ENCODE measurements at places on chromosomes 6 and 20.

GRCh38 chr20:49283176-49283702 lies 5.4 kb upstream of the ZNFX1 start:
- no peak for DNase-seq

GRCh38 chr6:139655783-139656705 lies 281.6 kb upstream of the CITED2 start:
- DNase-seq, result no peak

DNA sequence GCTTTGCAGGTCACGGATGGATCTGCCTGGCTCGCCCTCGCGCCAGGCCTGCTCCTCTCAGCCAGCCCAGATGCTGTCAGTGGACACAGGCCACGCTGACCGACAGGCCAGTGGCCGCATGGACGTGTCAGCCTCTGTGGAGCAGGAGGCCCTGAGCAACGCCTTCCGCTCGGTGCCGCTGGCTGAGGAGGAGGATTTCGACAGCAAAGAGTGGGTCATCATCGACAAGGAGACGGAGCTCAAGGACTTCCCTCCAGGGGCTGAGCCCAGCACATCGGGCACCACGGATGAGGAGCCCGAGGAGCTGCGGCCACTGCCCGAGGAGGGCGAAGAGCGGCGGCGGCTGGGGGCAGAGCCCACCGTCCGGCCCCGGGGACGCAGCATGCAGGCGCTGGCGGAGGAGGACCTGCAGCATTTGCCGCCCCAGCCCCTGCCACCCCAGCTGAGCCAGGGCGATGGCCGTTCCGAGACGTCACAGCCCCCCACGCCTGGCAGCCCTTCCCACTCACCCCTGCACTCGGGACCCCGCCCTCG lies 19.6 kb downstream of the TTBK1 start:
- no peak for DNase-seq

DNA sequence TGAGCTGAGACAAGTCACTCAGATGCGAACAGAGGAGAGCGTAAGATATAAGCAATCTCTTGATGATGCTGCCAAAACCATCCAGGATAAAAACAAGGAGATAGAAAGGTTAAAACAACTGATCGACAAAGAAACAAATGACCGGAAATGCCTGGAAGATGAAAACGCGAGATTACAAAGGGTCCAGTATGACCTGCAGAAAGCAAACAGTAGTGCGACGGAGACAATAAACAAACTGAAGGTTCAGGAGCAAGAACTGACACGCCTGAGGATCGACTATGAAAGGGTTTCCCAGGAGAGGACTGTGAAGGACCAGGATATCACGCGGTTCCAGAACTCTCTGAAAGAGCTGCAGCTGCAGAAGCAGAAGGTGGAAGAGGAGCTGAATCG lies 9.5 kb upstream of the SNRNP48 start:
- DNase-seq, result no peak

GRCh38 chr20:4113615-4114603 lies 98.6 kb upstream of the RNF24 start:
- DNase-seq, result no peak

DNA sequence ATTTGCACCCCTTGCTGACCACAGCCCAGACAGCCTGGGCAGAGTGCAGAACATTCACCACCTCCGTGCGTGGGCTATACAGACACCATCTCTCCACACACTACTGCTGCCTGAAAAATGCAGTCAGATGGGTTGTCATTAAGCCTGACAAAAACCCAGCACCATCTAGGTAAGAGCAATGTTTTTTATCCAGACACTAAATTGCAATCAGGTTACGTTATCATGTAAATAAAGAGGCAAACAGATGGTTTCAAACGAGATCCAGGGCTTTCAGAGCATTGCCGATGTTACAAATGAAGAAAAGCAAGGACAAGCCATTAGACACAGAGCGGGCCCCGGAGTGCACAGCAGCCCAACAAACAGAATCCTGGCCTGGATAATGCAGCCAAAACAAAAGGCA lies 269.6 kb downstream of the PKHD1 start:
- DNase-seq, result no peak

DNA sequence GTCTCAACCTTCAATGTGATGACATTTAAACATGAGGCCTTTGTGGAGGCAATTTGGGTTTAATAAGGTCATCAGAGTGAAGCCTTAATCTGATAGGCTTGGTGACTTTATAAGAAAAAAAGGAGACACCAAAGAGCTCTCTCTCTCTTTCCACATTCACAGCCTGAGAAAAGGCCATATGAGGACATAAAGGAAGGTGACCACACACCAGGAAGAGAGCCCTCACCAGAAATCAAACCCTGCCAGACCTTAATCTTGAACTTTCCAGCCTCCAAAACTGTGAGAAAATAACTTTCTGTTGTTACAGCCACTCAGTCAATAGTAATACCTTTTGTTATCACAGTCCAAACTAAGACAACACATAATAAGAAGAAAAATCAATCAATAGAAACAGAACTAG lies 47.7 kb downstream of the COL12A1 start:
- no peak for DNase-seq

- DNase-seq, result no peak
Observed at GRCh38 chr6:134584847-134585516, 267.1 kb upstream of the SGK1 start.

DNA sequence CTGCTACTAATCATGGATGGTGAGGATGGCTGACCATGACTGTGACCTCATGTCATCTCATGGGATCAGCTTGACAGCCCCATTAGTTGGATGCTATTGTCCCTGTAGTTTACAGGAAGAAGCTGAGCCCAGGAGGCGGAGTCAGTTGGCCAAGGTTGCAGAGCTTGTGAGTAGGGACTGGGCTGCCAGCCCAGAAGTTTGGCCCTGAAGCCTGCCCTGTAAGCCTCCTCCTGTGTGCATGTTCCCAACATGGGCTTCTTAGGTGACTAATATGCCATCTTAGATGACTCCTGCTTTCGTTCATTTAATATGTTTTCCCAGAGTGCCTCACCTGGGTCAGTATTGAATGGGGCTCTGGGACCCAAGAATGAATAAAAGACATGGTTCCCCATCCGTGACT lies 6.9 kb downstream of the EDN3 start:
- DNase-seq, result peak; percentile 58

GRCh38 chr20:60202046-60202445 lies 243.8 kb downstream of the CDH26 start:
- no peak for DNase-seq

- DNase-seq, result no peak
Observed at GRCh38 chr6:32110632-32111031, 1.5 kb upstream of the TNXB start.

- no peak for DNase-seq
Observed at GRCh38 chr6:43481591-43482236, 4.3 kb downstream of the TJAP1 start.

DNA sequence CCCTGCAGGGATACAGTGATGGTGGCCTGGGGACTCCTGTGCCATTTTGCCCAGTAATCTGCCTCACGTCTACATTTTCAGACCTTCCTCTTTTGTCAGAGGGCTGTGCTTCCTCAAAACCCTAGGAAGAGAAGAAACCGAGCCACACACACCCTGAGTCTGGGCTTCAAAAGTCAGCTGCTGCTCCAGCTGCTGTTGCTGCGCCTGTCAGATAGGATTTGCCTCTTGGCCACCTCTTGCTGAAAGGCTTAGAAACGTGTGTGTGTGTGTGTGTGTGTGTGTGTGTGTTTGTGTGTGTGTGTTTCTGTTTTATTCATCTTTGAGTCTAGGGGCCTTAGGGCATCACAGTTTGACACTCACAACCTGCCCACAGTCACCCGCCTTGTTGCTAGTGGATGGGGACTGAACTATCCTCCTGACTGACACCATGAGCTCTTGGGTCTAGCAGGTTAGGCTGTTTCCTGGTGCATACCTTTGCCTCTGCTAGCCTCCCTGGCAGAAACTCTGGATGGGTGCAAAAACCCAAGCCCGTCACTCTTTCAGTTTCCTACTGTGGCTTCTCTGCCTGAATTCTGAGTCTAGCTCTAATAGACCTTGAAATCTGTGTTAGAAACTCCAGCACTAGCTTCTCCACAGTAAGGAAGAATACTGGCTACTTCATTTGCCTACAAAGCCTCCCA lies 94.9 kb upstream of the CEP85L start:
- DNase-seq, result no peak

DNA sequence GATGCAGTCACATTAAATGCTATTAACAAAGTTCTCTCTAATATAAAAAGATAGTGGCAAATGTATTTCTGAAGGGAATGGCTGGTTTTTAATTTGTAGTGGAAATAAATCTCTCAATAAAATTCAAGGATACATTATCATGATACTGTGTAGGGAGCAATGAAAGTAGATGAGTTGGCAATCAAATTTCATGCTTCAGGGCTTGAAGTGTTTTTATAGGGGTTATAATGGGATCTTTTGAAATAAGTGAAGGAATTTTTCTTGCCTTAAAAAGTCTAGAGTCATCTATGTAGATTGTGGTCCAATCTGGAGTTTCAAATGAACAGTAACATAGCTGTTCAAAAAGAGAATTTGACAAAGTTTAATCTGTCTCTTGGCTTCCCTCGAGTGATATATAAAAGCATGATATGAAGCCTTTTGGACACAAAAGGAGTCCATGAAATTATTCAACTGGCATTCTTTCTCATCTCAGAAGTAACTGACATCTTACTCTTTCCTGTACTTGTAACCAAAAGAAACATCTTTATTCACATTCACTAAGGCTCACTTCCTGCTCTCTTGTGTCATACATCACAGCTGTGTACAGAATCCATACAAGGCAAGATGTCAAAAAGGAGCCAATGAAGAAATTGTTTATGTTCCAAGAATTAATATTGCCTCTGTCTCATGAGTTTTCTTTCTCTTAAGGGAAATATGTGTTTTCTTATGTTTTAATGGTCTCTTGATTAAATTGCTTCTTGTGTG lies 591.0 kb upstream of the GJE1 start:
- DNase-seq, result no peak
